Cerebellar nuclear complex (tissue), 1 donor: ENCODE measurements at places on chromosomes 5 and 9.

DNA sequence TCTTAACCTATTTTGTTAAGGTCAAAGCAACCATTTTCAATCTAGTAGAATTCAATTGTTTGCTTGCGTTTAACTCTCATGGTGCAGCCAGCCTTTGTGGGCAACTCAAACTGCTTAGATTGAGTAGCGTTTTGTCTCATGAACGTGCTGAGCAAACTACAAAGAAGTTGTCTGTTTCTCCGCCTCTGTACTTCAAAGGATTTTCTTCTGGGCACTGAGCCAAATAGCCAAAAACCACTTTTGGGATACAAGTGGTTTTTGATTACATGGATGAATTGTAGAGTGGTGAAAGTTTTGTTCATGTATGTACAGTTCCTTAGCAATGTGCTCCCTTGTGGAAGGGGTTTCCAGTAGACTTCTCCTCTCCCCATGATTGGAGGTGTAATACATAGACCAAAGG, 122.9 kb downstream of the CFAP90 start:
- DNase-seq, result no peak

DNA sequence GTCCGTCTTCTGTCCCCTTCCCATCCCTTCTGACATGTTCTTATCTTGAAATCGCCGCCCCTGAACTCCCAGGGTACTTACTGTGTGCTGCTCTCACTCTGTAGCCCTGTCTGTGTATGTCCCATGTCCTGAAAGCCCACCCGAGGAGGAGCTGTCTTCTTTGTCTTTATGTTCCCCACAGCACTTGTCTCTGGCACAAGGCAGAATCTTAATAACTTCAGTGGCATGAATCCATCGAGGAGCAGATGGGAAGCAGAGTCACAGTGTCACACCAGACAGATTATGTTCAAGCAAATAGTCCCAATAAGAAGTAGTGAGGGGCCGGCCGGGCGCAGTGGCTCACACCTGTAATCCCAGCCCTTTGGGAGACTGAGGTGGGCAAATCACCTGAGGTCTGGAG, 29.7 kb upstream of the LTC4S start:
- DNase-seq, result no peak

DNA sequence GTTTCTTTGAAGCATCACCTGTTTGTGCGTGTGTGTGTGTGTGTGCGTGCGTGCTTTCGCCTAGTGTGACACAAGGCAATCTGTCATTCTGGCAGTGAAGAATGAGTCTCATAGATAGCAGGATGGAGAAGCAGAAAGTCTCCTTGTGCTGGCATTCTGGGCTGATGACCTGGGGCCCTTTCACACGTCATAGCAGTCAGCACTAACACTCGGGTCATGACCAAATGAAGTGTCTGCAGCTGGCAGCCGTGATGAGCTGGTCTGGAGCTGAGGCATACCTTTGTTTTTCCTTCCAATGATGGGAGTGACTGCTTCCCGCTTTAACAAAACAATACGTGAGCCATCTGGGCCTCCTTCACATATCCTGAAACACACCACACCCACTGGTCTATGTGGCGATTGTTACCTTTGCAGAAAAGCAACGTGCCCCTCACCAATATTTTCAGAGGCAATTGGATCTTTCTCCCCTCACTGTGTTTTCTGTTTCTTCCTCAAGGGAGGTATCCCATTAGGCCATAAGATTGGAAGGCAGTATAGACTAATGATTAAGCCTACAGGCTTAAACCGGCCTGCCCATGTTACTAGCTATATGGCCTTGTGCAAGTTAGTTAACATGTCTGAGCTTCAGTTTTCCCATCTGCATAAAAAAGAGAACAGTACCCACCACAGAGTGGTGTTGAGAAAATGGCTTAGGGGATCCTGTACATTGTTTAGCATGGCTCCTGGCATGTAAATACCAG, 88.8 kb downstream of the SREK1 start:
- DNase-seq, result no peak

DNA sequence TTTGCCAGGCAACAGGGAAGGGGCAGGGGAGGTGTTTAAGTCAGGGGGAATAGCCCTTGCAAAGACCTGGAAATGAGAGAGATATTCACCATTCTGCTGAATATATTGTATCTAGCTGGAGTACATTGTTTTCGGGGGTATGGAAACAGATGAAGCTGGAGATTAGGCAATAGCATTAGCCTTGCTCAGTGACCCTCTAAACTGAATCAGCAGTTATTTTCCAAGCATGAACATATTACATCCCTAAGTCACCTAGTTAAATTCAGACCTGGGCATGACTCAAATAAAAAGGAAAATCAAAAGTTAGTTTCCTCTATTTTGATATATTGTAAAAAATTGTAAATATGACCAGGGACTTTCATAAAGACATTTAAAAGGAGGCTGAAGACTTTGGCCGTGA, 544.6 kb upstream of the TRPC7 start:
- DNase-seq, result no peak

DNA sequence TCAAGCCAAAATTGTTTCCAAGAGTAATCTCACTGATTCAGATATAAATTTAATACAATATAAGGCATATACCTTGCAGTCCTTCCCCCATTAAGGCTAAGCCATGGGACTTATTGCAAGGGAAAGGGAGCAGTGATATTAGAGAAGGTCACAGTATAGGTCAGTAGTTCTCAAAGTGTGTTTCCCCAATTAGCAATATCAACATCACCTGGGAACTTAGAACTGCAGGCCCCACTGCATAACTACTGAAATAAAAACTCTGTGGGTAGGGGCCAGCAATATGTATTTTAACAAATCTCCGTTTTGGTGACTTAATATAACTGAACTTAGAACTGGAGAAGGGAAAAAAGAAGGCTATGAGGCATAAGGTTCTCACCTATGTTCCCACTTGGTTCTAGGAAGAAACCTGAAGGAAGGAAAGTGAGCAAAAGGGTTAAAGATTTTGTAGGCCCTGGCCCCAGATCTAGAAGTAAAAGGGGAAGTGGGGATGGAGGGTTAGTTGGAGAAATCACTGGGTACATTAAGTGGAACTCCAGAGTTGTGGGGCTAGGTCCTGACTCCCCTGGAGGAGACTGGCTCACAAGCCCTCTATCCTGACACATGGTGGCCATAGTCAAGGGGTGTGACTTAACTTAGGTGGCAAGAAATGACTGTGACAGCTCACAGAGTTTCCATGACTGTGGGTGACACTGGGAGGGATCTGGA, 40.7 kb downstream of the WDR36 start:
- DNase-seq, result no peak

GRCh38 chr5:54785729-54786591, 199.4 kb downstream of the ESM1 start:
- DNase-seq, result no peak

DNA sequence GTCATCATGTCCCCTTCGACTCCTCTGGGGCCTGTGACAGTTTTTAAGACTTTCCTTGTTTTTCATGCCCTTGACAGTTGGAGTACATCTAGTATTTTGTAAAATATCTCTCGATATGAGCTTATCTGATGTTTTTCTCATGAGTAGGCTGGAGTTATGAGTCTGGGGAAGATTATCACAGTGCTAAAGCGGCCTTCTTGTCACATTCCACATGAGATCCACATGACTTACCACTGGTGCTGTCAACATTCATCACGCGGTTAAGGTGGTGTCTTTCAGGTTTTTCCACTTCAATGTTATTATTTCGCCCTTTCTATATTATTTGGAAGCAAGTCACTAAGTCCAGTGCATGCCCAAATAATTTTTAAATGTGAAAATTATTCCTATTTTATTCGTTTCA, 17.1 kb upstream of the CAST start:
- no peak for DNase-seq

GRCh38 chr5:33901156-33901555, 9.4 kb upstream of the ADAMTS12 start:
- no peak for DNase-seq
